ENCODE measurements at places on chromosomes 5 and 9.

DNA sequence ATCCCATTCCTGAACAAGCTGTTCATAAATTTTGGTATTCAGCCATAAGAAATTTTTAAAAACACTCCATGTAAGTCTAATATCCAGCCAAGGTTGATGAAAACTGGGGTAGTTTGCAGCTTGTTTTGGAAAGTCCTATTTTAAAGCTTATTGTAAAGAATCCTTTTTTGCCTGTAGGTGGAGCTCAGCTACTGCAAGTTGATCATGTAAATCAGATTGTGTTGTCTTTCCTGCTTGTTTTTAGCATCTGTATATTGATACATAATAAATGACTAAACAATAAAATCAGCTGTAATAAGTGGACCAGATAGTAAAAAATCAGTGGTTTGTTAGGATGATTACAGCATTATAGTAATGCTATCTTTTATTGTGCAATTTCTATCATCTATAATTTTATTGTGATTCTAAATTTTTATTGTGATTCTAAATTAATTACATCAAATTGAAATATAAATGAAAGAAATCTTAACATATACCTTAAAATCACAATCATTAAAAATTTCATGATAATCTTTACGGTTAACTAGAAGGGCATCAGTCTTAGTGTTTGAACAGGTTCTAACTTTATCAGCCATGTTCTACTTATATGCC lies 42.4 kb downstream of the CWC27 start:
- no peak for DNase-seq

DNA sequence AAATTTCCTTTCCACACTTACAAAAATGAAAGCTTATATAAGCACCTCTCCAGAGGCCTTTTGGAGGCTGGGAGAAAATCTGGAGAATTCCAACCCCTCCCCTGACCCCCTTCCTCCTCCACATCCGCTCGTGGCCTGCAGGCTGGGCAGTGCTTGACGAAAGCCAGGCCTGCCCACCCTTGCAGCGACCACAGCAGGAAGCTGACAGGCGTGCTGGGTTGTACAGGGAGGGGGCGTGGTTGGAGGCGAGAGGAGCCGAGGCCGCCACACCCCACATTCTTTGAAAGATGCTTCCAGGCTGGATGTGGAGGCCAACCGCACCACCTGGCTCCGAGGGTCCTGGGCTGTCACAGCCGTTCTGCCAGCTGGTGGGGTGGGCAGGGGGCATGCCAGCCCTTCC lies 47.8 kb upstream of the IER5L start:
- peak; percentile 24 for DNase-seq

DNA sequence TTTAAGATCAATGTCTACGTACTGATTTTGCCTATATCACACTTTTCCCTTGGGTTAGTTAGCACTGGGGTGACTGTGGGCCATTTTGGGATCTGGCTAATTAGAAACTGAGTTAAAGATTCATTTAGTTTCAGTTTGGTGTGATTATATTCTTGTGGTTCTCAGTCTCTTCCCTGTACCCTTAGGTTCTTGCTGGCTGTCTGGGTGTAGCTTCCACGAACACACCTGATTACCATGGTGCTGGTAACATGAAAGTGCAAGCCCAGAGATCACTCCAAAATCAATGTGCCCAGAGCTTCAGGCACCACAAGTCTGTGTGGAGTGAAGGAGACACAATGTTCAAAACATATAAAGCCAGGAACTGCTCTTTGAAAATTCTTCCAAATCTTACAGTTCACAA lies 248.1 kb downstream of the PDE4D start:
- no peak for DNase-seq

GRCh38 chr9:97484134-97484533 lies 17.3 kb upstream of the TMOD1 start:
- DNase-seq = no peak

DNA sequence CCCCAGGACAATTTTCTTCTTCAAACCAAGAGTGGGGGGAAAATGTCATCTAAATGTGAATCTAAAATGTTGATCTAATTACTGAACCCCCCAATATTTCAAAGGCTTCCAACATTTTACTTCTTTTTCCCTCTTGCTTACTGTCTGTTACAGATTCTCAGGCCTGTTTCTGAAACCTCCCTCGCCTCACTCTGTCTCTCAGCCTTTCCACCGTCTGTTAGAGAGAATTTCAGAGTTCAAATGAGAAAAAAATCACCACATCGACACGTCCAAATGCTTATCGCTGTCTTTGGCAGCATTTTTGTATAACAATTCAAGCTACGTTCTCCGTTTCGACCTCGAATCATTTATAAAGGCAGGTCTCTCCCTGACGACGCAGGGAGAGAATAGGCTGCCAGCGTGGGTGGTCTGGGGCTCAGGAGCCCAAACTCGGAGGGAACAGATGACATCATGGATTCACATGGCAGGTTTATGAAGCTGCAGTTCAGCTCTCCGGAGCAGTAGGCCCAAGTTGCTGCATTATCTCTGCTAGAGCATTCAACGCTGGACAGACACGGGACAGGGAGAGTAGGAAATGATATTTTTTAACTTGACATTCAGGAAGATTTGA lies 139.8 kb downstream of the GAS1 start:
- no peak for DNase-seq

- no peak for DNase-seq
Observed at GRCh38 chr5:83718195-83718825, 2.3 kb downstream of the HAPLN1 start.

- no peak for DNase-seq
Observed at GRCh38 chr5:54397420-54397819, 58.1 kb upstream of the HSPB3 start.

GRCh38 chr5:122816756-122817155 lies 28.7 kb upstream of the SNX24 start:
- no peak for DNase-seq

- DNase-seq = no peak
Observed at GRCh38 chr9:126474786-126475485, 138.8 kb upstream of the LMX1B start.

DNA sequence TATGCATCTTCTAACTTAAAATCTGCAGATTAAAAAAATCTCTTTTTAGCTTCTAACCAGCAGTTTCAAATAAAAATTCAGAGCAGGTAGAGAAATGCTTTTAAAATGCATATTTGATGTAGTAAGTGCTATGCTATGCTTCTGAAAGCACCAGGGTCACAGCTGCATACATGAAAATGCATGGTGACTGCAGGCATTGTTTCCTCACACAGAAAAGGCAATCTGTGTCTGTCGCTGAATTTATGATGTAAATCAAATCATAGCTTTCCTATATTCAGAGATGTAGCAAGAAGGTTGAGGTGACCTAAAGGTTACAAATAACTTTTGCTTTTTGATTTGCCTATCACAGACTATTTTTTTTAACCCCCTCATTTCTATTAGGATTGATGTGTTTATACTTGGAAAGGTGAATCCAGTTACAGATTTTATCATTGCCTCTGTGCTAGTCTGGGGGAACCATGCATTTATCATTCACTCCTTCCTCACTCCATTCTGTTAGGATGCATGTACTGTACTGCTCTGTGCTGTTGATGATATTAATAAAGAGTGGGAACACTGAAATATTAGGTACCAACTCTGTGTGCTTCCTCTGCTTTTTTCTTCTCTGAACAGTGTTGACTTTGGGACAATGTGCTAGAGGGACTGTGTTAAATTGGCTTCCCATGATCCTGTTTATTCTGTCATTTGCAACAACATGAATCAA lies 65.6 kb downstream of the FOCAD start:
- no peak for DNase-seq

DNA sequence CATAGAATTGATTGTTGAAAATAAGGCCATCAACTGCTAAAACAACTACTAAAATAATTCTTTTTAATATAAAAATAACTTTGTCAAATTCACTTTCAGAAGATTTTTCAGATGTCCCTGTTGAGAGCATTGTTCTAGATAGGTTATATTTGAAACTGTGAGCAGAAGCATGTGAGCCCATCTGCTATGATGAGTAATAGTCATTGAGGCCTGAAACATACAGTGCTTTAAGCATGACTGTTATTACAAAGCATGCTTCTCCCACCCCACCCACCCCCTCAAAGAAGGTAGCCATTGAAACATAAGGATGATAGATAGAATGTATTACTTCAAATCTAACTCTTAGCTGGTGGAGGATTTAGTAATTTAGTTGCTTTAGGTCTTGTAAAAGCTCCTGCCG lies 86.0 kb downstream of the UHRF2 start:
- no peak for DNase-seq

DNA sequence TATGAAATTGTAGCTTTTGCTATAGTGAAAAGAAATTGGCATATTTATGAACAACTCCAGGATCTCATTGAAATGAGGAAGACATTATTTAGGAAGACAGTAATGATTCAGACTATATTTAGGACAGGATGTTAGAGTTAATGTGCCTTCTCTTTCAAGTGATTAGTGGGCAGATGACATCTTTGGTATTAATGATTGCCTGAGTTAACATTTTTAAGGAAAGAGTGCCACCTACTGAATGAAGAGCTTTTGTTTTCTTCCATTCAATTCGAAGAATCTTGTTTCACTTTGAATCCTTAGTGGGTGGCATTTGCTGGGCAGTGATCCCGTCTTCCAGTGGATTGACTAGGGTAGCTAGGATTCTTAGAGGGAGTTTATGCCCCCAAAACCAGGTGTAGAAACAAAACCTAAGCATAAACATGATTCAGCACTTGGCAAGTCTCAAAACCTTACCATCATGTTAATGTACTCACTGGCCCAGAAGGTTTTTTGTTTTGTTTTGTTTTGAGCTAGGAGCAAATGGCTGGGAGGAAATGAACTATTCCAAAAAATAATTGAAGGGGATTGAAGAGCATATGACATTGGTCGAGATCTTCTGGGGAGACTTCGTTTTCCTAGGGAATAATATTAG lies 23.2 kb downstream of the MAP3K1 start:
- no peak for DNase-seq

DNA sequence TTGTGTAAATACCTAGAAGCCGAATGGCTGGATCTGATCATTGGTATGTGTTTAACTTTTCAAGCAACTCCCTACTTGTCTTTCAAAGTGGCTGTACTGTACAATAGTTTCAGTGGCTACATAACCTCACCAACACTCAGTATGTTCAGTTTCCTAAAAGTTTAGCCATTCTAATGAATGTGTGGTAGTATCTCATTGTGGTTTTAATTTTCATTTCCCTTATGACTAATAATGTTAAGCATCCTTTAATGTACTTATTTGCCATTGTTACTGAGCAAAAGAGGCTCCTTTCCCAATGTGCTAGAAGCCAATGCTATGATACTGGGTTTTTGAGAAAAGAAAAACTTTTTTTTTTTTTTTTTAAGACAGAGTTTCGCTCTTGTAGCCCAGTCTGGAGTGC lies 27.8 kb upstream of the ALDOB start:
- DNase-seq = no peak

Data from stimulated activated naive CD4-positive, alpha-beta T cell treated with Interleukin-2 at 50 U/mL for 16 hours (primary cell).